ENCODE measurements at places on chromosomes 4 and X.

GRCh38 chrX:121851033-121851432 lies 803.6 kb downstream of the GLUD2 start:
- DNase-seq = no peak

DNA sequence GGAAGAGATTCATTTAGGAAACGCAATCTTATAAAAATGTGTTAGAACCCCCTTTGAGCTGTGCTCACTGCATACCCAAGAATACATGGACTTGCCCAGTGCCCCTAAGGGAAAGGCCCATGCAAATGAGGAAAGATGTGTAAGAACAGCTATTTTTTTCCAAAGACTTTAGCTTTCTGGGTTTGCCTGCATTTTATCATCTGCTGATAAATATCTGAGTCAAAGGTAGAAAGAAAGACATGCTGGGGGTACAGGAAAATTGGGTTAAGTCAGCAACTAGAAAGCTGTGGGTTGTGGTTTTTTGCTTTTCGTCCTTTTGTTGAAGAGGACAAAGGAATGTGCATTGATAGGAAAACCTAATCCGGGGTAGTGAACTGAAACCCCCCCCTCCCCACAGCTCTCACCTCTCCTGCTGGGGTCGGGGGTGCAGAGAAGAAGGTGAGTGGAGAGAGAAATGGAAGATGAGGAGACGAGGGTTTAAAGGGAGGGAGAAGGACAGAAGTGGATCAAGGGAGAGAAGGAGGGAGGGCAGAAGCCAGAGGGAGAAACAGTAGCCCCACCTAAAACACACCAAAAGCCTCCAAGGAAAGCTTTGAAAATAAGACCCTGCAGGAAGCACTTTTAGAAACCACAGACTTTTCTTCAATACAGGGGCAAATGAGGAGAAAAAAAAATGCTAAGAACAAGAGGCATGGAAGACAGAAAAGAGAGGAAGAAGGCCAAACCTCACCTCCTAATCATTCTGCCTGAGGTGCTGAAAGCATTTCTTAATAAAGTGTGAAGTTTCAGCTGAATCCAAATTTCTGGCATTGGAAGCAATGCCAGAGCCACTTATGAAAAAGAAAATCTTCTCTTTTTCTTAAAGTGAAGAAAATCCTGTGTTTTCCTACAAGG lies 49.3 kb downstream of the KDR start:
- DNase-seq = no peak

DNA sequence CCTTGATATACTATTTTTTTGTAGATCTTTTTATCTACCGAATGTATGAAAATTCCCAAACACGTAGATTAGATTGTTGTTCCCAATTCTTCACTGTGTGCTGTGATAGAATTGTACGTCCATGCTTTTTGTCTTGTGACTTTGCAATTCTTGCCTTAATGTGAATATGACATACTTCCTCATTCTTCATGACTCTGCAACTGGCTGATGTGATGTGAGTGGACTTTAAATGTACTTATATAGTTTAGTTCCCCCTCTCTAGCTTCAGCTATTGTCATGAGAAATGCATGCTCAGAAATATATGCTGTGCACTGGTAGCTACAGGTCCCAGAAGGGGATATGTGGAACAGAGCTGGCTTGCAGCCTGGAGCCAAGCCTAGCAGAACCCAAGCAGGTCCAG lies 89.4 kb downstream of the FTHL17 start:
- no peak for DNase-seq

DNA sequence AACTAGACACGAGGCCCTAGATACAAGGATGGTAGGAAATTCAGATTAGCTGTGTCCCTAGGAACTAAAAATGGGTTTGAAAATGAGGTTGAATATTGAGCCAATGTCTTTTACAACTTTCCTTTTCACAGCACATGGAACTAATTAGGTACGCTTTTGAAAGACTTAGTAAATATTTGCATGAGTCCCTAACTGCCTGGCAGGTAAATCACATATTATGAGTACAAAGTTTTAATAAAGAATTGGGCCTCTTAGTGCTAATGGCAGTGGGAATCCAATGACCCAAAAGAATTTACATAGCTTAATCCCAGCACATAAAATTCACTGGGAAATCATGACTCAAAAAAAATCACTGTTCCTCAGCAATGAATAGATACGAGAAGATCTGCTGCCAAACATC lies 16.8 kb downstream of the MUC7 start:
- DNase-seq = no peak

GRCh38 chr4:168643111-168643795 lies 146.4 kb downstream of the PALLD start:
- DNase-seq = no peak

DNA sequence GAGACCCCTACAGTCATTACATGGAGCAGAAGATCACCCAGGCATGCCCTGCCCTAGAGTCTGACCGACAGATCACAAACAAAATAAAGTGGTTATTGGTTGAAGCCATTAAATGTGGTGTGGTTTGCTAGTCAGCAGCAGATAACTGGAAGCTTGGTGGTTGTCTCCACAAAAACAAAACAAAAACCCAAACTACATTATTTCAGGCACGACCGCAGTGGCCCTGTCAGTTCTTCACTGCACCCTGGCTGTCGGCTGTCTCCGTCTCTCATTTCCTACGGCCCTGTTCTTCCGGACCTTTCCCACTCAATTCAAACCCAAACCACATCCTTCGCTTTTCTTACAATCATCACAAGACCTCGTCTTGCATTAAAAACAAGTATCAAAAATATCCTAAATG lies 521.3 kb upstream of the ZFP42 start:
- DNase-seq = no peak

DNA sequence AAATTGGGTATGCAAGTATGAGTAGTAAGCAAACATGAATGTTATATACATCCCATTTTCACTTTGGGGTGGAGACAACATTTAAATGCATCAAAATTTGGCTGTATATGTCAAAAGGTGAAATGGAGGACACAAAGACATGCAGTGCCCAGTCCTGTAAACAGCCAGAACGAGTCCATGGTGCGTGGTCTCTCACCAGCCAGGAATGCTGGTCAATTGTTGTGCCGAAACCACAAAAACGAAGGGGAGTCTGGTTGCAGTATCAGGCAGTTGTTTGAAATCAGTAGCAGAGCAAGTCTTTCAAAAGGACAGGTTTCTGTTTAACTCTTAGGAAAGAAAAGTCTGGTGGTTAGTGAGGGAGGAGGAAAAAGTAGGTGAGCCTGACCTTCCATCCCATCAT lies 22.3 kb upstream of the RNF150 start:
- DNase-seq = no peak

GRCh38 chr4:123409334-123409733 lies 12.7 kb downstream of the SPRY1 start:
- no peak for DNase-seq

DNA sequence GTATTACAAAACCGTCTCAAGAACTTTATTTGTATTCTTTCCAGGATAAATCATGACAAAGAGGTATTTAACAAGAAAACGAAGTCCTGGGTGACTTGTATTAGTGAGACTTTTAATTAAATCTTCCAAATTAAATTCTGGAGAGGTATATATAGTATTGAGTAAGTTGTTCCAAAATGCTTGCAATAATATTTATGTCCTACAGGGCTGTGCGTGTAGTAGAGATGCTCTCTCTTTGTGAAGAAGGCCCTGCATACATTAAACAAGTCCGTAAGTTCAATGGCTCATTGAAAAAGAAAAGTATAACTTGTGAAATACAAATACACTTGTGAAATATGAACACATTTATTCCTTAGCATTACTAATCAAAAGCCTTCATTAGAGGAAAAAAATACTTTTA lies 211.4 kb downstream of the ARHGAP24 start:
- no peak for DNase-seq

- DNase-seq = no peak
Measured at GRCh38 chr4:85426366-85426765, 48.6 kb upstream of the ARHGAP24 start.

GRCh38 chr4:13548059-13548983 lies 4.0 kb upstream of the NKX3-2 start:
- DNase-seq = no peak

DNA sequence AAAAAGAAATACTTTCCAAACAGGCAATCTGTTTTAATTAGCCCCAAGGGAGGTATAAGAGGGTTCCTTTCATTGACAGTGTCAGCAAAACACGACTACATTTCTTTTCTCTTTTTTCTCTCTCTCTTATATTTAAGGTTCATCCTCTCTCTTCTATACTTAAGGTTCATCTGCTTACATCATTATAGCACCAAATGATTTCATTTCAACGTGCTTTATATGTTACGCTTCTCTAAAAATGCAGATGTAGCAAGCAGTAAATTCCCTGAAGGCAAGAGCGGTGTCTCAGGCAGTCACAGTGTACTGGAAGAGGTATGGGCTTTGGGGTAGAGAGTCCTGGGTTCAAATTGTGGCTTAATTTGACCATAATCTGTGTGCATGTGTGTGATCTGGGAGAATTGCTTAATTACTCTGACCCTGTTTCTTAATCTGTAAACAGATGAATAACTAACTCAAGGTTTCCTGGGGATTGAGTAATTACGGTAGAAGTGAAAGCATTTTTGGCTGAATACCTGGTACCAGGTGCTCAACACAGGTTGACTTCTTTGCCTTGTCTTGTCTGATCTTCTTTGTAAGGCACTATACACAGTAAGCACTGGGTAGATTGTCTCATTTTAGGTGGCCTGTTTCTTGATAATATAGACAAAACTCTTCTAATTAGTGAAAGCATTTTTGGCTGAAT lies 180.8 kb downstream of the SPRY1 start:
- no peak for DNase-seq

GRCh38 chr4:173270312-173271027 lies 63.7 kb downstream of the HMGB2 start:
- no peak for DNase-seq

DNA sequence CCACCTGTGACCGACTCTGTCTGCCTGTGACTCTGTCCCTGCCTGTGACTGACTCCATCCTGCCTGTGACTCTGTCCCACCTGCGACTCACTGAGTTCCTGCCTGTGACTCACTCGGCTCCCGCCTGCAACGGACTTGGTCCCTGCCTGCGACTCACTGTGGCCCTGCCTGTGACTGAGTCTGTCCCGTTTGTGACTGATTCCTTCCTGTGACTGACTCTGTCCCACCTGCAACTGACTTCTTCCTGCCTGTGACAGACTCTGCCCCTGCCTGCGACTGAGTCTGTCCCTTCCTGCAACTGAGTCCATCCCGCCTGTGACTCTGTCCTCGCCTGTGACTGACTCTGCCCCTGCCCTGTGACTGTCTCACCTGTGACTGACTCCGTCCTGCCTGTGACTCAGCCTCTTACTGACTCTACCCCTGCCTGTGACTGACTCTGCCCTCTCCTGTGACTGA lies 9.6 kb upstream of the UVSSA start:
- DNase-seq = no peak

GRCh38 chr4:7539659-7540058 lies 104.9 kb upstream of the PSAPL1 start:
- no peak for DNase-seq

DNA sequence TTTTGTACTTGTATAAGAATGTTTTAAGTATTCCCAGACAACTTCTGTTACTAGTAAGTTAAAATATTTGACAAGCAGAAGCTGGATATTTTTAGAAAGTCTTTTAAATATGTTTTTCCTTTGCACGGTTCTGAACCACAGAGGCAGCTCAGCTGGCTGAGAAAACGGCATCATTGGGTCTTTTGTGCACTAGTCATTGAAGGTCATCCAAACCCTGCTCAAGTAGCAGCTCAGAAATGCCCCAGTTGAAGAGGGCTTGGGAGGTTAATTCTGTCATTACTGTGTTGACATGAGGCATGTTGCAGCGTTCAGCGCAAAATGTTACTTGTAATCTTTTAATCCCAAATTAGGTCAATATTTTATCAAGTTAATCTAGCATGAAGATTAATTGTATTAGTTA lies 383.7 kb upstream of the FAM241A start:
- DNase-seq = peak; percentile 22

DNA sequence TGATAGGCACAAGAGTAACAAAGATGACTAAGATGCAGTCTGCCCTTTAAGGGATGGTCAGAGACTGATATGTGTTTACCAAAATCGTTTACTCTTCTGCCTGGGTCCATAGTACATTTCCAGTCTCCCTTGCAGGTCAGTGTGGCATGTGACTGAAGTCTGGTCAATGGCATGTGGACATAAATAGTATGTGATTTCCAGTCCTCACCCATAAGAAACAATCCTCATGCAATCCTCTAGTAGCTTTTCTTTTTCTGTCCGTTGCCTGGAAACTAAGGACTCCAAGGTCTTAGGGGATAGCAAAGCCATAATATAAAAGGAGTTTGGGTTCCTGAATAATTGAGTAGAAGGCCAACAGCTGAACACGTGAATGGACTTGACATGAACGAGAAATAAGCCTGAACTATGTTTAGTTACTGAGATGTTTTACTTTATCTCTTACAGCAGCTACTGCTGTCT lies 1.1 kb downstream of the SLC9B2 start:
- DNase-seq = no peak

- DNase-seq = no peak
Measured at GRCh38 chrX:150365990-150366911, 3.1 kb downstream of the MAMLD1 start.

DNA sequence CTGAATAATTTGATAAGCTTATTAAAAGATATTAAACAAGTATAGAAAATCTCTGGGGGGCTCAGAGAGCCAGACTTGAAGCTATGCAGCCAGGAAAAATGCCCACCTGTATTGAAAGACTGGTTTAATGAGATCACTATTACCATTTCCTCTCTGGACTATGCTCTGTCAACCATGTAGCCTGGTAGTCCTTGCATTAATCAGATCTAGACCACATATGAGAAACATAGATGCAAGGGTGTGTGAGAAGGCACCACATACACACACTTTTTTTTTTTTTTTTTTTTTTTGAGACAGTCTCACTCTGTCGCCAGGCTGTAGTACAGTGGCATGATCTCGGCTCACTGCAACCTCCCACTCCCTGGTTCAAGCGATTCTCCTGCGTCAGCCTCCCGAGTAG lies 75.9 kb upstream of the ATP8A1 start:
- no peak for DNase-seq

GRCh38 chr4:111274486-111274885 lies 651.6 kb upstream of the PITX2 start:
- DNase-seq = no peak

DNA sequence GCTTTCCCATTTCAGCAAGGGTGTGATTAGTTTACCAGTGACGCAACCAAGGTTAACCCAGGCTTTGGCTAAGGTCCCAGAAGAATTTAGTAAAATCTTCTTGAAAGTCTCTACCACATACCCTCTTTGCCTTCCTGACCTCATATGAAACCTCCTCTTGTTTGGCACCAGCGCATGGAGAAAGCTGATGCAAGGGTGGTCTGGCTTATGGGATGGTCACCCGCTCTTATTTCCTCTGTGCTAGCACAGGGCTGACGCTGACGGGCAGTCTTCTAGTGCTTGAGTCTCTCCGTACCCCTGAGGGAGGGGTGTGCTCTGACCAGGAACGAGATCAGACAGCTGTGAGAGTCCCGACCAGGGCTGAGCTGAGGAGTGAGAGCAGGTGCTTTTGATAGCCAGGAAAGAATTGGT lies 137.6 kb downstream of the TENM3 start:
- DNase-seq = no peak
